ENCODE measurements at places on chromosomes 4 and X.
A peak's percentile ranks its signal among the peaks of the same experiment; 100 is the strongest.

- DNase-seq: no peak
Measured at GRCh38 chr4:8391972-8392371, 48.6 kb downstream of the ACOX3 start.

DNA sequence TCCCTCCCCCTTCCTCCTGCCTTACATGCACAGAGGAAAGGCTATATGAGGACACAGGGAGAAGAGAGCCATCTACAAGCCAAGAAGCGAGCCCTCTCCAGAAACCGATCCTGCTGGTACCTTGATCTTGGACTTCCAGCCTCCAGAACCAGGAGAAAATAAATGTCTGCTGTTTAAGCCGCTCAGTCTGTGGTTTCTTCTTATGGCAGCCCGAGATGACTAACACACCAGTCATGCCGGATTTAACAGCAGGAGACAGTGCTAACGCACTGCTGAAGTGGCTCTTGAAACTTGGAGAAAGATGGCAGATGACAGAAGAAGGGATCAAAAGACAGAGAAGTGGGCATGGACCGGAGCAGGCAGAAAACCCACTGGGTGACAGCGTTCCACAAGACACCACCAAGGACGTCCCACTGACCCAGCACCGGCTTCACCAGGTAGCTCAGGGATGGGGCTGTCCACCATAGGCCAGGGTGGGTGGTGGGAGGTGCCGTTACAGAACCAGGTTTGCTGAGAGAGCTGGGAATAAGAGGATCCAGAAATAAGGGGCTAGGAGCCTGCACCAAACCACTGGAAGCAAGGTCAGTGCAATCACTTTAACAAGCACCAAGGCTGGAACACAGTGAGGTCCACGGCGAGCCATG is 6.2 kb upstream of the MAN2B2 start:
- DNase-seq: no peak

- DNase-seq: no peak
Measured at GRCh38 chr4:92789741-92790140, 486.0 kb downstream of the GRID2 start.

DNA sequence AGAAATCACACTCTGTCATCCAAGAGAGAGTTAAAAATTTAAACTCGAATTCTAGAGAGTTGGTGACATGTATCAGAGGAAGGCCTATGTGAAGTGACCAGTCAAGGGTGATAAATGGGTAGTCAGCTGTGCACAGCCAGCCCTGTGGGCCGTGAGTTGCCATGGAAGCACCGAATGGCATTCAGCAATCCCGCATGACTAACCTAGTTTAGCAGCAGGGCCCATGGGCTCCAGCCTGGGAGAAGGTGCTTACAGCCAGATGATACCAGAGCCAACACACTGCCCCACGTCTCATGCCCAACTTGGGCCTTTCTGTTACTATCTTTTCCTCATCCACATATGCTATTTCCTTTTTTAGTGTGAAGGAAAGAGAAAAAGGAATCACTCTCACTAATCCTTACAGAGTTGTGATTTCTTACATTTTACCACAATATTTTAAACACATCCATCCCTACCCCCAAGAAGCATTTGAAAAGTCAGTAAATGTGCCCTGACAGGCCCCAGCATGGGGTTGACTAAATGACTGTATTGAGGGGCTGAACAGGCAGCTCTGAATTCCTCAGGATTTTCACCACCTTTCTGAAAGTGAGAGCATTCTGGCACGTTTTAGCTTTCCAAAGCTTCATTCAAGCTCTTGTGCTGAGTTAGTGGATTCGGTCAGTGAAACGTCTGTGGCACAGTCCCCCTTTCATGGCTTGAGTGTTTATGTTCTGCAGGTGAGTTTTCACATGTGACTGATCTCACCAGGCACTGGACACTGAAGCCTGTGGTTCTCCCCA is 104.2 kb downstream of the AFF1 start:
- DNase-seq: no peak

DNA sequence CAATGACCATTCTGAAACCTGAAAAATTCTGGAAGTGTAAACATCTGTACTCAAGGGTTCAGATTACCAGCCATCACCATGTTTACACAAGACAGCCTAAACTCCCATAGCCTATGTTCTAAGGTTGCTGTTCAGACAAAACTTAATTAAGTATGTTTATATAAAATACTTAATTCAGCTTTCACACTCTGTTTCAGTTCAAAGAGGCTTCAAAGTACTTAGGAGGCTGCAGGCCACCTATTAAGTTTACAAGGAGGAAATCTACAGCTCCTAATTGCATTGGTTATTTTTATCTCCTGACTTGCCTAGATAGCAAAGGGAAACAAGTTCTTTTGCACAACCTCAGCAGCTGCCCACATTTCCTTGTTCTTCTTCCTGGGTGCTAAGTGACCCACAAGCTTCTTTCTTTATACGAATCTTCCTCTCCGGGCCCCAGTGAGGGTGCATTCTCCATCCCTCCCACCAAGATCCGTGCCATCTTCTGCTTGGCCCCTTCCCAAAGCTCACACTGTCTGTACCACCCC is 2.0 kb downstream of the GAK start:
- DNase-seq: no peak

DNA sequence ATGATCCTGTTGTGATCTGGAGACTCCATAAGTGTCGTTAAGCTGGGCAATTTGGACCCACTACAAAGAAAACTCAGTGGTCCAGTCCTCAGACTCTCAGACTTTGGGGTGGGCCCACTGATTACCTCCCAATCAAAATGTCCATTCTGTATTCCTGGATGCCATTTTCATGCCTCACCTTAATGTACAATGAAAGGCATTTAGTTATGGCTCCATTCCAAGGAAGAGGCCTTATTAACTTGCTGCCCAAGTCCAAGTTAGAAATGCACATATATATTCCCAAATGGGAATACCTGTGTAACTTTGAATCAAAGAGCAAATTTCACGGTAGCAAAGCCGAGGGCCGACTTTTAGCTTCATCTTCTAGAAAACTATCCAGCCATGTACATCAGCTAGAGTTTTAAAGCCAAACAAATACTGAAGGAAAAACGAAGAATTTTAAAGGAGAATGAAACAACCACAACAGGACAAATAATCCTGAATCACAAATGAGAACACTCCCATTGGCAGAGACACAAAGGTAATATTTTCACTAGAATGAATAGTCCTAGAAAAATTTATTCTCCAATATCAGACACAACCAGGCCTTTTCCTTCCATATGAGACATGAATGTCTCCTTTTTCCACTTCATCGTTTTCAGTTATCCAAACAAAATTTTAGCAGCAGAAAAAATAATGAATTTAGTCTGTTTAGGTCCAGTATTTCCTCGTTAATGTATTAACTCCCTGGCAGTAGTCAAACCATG is 63.7 kb upstream of the HHIP start:
- DNase-seq: no peak

DNA sequence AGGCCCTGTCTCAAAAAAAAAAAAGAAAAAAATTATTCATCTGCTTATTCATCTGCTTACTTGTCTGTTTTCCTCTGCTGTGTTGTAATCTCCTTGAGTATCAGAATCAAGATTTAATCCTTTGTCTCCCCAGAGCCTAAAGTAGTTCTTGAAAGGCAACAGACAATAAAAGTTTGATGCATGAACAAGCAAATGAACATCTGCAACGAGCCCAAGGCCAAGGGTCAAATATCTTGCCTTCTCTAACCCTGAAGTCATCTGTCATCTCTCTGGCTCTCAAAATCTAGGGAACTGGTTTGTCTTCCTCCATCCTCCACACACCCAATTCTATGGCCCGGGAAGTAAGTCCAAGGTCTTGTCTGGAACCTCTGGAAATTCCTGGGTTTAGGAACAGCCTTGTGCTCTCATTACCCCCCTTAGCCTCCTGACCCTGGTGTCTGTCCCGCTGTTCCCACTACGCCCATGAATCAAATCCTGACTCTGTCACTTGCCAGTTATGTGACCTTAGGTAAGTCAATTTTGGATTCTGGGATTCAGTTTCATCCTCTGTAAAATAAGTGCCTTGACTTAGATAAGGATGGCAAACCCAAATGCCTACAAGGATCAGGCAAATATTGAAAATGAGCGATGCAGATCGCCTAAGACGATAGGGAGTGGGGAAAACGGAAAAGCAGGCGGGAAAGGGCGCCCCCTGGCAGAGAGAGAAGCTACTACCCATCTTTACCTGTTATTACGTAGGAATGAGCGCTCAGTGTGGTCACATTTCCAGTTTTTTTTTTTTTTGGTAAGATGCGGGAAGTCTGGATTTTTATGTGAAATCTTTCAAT is 102.7 kb upstream of the DHX15 start:
- peak; percentile 43 for DNase-seq

DNA sequence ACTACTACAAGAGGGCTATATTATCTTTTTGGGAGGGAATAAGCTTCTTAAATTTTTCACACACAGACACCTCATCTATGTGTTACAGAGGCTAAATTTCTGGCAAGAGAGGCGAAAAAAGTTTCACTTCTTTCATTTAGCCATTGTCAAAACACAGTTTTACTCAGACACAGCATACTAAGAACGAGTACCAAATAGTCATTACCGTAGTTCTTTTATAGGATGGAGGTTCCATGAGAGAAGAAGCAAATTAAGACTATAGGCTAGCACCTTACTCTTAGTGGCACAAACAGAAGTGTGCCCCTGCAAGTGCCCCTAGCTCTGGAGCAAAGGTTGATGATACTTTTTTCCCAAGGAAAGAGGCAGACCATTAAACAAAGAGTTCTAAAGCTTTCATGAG is 26.2 kb downstream of the UGT2B7 start:
- DNase-seq: no peak

DNA sequence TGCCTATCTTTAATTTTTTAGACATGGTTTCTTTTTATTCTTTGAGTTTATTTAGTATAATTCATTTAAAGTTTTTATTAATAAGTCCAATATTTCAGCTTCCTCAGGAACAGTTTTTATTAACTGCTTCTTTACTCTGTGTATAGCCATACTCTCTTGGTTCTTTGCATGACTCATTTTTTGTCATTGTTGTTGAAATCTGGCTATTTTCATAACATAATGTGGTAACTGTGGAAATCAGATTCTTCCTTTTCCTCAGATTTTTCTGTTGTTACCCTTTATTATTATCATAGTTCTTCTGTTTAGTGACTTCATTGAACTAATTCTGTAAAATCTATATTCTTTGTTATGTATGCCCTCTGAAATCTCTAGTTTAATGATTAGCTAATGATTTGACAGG is 124.9 kb upstream of the CYSLTR1 start:
- DNase-seq: no peak

DNA sequence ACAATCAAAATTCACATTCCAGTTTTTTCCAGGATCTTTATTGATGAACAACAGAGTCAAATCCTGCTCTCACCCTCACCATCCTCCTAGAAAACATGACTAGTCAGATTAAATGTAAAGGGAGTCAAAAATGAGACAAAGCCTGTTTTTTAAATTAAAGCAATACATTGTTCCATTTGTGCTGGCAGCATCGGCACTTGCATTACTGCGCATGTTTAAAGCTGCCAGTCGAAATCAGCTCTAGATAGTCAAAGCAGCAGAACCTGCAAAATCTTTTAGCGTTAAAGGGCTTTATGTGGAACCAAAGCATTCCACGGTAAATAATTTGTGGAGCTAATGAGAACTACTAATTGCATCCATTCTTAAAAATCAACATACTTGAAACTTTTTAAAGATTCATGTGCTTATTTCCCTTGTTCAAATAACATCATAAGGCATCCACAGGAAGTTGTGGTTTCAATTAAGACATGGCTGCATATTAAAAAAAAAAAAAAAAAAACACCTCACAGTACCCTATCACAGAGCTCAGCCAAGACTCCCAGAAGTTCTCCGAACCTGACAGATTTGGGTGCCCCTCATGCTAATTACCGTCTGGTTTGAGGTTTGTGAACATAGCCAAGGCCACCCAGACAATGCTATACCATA is 82.2 kb downstream of the SH3KBP1 start:
- DNase-seq: no peak

GRCh38 chrX:7205037-7205577 is 57.2 kb upstream of the PUDP start:
- no peak for DNase-seq

- no peak for DNase-seq
Measured at GRCh38 chr4:94488670-94489069, 36.9 kb downstream of the PDLIM5 start.

GRCh38 chrX:153578200-153578835 is 20.6 kb downstream of the CCNQ start:
- no peak for DNase-seq

DNA sequence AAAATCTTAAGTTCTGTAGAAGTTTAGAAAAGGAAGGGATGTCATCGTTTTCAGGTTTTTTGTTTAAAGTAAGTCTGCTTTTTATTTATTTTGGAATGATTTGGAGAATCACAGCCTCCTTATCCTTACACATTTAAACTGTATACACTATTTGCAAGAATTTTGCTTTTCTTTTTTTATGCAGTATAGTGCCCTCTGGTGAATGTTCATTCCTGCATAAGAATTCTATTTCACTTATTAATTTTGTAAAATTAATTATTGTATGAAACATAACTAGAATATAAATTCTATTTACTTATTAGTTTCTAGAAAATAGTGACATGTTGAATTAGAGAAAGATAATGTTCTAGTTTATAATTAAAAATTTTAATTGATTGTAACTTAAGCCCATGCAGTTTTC is 44.6 kb downstream of the DACH2 start:
- DNase-seq: no peak

- no peak for DNase-seq
Measured at GRCh38 chr4:2011583-2011982, 2.8 kb upstream of the NELFA start.

GRCh38 chr4:143097751-143098150 is 87.0 kb upstream of the USP38 start:
- no peak for DNase-seq

DNA sequence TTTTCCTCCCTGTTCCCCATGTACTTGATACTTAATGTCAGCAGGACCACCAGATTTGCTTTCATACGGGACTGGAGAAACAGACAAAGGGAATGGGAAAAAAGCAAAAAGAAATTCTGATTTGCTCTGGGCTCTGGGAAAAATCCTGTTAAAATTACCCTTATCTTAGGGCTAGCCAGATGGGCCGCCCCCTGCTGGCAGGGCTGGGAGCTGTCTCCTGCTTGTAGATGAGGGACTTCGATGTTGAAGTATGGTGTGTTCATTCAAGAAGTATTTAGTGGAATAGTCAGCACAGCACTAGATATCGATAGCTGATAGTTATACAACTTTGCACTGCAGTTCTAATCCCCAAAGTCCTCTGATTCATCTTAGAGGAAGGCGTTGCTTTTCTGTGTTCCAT is 45.8 kb downstream of the BCORL1 start:
- DNase-seq: peak; percentile 57

DNA sequence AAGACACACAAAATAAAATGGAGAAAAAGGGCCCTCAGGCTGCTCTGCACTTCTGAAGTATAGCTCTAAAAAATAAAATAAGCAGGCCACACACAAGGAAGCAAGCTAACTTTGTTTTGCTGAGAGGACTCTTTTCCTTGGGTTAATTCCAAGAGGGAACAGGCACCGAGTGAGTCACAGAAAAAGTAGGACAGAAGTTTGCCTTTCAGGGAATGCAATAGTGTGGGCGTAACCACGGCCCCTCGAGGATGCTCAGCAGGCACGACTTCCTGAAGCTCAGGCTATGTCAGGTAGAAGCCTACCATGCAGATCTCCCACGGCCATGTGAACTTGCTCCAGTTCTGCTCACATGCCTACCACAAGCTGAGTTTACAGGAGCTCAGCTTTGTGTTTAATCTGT is 22.1 kb downstream of the PPP1R2C start:
- DNase-seq: no peak

- DNase-seq: no peak
Measured at GRCh38 chr4:65416891-65417290, 253.4 kb downstream of the EPHA5 start.

- no peak for DNase-seq
Measured at GRCh38 chrX:45230410-45230809, 29.7 kb upstream of the DIPK2B start.
